ENCODE measurements at places on chromosomes 2 and 18.

- peak; percentile 68 for DNase-seq
Measured at GRCh38 chr18:48106976-48107781, 176.7 kb upstream of the SMAD2 start.

DNA sequence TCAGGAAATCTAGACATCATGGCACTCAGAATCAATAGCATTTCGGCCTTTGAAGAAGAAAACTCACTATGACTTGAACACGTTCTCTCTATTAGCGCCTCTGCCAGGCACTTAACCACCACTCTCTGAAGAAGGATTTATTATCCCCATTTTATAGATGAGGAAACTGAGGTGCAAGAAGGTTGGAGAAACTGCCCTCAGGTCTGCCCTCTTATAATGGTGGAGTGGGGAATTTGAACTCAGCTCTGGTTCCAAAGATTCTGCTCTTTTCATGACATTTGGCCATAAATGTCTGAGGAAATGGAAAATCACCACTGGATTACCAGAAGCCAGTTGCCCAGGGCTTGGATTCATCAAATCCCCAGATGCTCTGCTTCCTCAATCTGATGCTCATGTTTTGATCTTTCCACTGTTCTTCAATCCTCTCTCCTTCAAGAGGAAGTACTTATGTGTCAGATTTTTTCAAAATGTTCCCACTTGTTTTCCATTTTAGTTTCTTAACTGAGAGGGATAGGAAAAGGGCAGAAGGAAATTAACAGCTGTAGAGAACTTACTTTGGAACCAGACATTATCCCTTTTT, 68.1 kb downstream of the ANTXR1 start:
- DNase-seq = no peak

- DNase-seq = no peak
Measured at GRCh38 chr2:8643250-8643995, 38.4 kb upstream of the ID2 start.

DNA sequence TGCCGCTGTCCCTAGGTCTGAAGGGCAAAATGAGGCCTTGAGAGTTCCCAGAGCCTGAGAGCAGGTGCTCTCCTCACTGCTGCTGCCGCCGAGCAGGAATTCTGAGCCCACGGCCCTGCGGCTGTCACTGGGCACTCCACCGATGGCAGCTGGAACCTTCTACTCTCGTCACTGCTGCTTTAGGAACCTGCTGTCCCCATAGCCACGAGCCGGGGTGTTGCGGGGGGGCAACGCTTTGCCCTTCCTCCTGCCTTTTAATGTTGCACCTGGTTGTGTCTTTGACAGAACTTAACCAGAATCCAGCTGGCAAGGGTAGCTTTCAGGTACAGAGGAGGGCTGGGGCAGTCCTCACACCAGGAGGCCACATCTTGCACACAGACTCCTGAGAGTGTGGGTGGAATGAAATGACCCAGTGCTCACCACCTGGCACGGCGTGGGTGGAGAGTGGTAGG, 32.3 kb downstream of the NCK2 start:
- no peak for DNase-seq

DNA sequence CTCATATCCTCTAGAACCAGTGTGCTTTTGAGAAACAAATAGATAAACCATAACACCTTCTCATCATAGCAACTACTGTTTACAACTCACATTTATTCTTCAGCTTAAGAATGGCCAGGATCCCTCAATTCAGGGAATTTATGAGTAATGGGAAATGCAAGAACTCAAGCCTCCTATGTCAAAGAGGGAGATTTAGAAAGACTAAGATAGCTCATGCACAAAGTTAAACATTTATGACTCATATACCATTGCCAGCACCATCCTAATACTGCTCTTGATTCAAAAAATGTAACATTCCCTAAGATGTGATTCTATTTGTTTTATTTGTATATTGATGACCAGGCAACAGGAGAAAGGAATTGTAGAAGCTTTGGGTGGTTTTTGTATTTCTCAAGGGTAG, 172.8 kb downstream of the CYP26B1 start:
- no peak for DNase-seq

DNA sequence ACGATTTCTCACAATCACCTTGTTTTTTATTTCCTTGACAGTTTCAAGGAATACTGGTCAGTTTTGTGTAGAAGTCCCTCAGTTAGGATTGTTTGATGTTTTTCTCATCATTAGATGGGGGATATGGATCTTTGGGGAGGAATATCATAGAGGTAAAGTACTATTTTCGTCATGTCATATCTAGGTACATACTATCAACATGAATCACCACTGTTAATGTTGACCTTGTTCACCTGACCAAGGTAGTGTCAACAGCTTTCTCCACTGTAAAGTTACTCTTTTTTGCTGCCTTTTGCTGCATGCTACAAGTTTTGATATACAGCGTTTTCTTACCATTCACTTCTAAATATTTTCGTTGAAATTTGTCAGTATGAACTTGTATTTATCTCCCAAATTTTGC, 32.7 kb downstream of the NLRC4 start:
- no peak for DNase-seq

DNA sequence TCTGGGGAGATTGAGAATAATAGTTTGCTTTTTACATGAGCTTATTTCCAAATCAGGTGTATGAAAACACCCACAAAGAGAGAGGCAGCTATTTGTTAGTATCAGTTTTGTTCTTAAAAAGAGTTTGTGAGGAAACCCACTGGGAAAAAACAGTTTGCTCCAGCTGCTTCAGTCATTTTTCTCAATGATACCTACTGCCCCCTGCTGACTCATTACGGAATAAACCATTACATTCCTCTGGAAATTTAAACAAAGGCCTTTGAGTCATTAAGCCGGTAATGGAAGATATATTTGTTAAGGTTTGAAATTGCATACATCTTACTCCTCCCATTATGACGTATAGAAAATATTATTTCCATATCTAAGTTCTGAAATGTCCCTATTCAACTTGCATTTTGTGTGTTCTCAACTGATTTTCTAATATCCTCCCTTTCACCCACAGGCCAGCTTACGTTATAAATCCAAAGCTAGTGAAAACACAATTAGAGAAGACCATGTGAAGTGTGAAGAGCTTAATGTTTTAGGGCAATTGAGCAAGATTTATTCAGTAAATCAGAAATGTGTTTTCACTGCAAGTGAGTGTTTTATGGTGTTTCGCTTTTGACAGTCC, 761.6 kb downstream of the DSC3 start:
- peak; percentile 3 for DNase-seq

- no peak for DNase-seq
Measured at GRCh38 chr18:63299837-63300745, 19.5 kb downstream of the BCL2 start.

DNA sequence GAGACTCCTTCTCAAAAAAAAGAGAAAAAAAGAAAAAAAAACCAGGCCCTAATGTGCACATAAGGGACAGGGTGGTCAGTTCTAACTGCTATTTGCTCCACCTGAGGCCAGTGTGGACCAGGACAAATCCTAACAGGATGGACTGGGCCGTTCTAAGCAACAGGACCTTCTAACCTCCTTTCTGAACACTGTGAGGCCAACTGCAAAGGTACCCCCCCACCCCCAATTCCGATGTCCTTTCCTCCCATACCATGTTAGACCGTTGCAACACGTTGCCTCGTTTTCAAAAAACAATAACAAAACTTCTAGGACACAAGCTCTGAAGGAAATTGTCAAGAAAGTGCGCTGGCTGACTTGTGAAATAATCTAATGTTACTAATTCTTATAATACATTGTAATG, 1.2 kb downstream of the THAP4 start:
- no peak for DNase-seq

DNA sequence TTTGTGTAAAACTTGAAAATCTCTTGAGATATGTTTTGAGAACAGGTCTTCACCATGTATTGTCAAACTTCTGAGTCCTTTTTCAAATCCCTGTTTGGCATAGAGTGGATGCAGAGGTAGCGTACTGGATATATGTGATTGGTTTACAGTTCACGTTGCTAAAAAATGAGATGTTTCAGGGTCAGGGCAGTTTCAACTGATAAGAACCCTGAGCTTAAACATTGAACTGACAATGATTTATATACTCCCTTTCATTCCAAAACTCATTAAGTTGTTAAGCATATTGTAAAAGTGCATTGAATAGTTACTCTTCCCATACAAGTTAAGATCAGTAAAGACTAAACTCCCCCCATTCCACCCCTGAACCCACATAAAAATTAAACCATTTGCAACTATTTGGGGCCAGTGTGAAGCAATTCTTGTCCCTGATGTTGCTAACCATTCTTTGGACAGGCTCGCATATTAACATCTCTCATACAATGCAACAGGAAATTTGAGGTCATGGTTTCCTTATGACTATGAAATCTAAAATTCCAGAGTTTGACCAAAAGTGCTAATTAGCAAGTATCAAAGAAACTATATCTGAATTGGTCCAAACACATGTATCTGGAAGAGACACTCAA, 470.9 kb upstream of the ACVR2A start:
- no peak for DNase-seq
